ENCODE measurements at places on chromosomes 2 and 18. TPM values are rescaled to one million over a fixed set of nuclear protein-coding genes. Genes with fewer than 3 reads are reported as not detected.
A peak's percentile ranks its signal among the peaks of the same experiment; 100 is the strongest.

- H3K4me1 ChIP-seq = no peaks in the 10 kb centered on the region
- no peaks in the 10 kb centered on the region for H3K27me3 ChIP-seq
- H3K27ac ChIP-seq = no peak overlapping the region
- peak; percentile 47 for DNase-seq
- H3K36me3 ChIP-seq = peaks cover 6% of the 10 kb centered on the region
- H3K4me3 ChIP-seq = no peak overlapping the region
Observed at GRCh38 chr2:64586883-64587481, 62.9 kb downstream of the AFTPH start.

DNA sequence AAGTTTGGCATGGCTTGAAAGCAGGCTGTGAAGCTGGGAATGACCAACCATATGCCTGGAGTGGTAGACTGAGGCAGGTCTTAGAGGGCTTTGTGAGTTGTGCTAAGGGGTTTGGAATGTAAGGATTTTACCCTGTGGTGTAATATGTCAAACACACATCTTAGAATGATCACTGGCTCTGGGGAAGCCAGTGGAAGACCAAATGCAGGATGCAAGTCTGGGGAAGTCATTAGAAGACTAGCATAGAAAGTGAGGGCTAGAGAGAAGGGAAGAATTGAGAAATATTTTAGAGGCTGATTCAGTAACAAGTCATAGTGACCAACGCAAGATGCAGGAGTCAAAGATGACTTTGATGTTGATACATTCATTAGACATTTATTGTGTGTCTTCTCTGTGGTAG, 3.5 kb upstream of the FHOD3 start:
- H3K36me3 ChIP-seq = no peaks in the 10 kb centered on the region
- peak; percentile 53 for DNase-seq
- no peak overlapping the region for H3K4me3 ChIP-seq

DNA sequence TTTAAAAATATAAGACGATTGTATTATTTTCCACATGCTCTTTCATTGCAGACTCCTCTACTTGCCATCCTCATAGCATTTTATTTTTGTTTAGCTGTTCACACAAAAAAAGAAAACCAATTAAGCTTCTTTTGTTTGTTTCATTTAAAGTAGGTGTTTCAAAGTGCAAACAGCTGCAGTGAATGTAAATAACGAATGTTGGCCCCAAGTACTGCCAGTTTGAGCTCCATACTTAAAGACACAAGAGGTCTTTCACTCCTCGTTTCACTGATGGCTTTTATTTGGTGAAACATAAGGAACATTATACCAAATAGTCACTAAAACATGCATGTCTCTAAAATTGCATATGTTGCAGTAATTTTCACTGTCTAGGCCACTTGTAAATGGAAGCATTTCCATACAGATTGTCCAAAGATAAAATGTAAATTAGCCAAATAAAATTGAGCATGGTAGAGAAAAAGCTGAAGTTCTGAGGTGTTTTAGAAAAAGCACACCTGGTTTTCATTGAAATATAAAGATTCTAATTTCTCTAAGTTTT, 253.4 kb downstream of the TMX3 start:
- H3K27me3 ChIP-seq = no peaks in the 10 kb centered on the region
- no peak for DNase-seq

DNA sequence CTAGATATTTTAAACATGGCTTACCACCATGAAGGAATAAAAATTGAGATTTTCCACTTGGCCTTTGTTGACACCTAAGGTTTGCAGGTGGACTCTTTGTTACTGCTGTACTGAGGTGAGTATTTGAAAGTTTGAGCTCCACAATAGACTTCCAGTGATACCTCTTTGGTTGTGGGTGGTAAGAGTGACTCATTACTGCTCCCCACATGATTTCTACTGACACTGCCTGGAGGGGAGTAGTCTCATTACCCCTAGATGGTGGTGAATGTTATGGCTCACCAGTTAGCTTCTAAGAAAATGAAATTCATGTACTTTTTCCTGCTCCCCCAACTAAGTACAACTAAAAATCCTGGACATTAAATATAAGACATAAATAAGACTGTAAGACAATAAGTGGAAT, 1183.1 kb upstream of the TMEFF2 start:
- H3K27me3 ChIP-seq = no peaks in the 10 kb centered on the region
- no peaks in the 10 kb centered on the region for H3K4me1 ChIP-seq
- H3K36me3 ChIP-seq = no peaks in the 10 kb centered on the region
- H3K27ac ChIP-seq = no peak overlapping the region
- H3K4me3 ChIP-seq = no peak overlapping the region
- DNase-seq = no peak

- no peak for DNase-seq
- H3K36me3 ChIP-seq = no peaks in the 10 kb centered on the region
- H3K27ac ChIP-seq = no peak overlapping the region
- no peaks in the 10 kb centered on the region for H3K4me1 ChIP-seq
Observed at GRCh38 chr2:28011322-28011737, 120.8 kb downstream of the BABAM2 start.

FAM136A gene
- 32.8 TPM for total RNA-seq

ABCG5 gene
- total RNA-seq = not detected

CCDC85A gene
- 8.9 TPM for total RNA-seq

LRATD1 gene
- total RNA-seq = 28.3 TPM

RESP18 gene
- not detected for total RNA-seq

SERPINB13 gene
- total RNA-seq = not detected
